ENCODE measurements at places on chromosomes 11 and 22. TPM values are rescaled to one million over a fixed set of nuclear protein-coding genes. Genes with fewer than 3 reads are reported as not detected.

The APOA4 gene
- not detected for total RNA-seq

The CYTH4 gene
- 138 TPM for total RNA-seq

The OR10A2 gene
- not detected for total RNA-seq

The IRAG1 gene
- total RNA-seq: not detected

DNA sequence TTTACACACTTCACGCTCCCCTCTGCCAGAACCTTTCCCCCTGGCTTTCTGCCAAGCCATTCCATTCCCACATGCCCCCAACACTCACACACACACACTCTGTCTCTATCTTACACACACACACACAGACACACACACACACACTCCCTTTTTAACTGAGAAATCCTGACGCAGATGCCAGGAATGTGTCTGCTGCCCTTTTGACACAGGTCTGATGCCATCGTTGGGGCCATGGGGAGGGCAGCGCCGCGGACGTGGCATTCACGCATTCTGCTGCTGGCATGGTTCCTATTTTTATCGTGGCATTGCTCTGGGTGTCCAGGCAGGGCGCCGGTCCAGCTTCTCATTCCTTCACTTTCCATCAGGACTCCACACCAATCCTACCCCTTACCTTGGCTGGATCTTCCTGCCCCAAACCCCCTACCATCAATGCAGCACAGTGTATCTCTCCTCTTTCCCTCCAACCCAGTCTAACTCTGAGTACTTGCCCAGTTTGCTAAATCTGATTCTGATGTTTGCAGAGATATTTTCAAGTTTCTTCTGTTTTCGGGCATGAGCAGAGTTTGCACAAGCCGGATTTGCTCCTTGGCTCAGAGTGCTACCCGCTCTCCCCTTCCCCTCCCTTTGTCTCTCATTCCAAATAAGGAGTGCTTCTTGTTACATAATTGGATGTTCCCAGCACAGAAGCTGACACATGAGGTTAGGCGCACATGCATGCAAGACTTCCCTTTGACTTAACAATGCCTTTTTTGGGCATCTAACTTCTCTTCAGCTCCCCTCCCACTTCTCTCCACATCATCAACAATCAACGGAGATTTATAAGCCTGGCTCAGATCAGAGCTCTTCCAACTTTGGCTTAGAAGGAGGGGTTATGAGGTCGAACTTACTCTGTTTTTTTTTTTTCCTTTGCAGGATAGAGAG is 18.8 kb downstream of the SNX19 start:
- no peak for DNase-seq

DNA sequence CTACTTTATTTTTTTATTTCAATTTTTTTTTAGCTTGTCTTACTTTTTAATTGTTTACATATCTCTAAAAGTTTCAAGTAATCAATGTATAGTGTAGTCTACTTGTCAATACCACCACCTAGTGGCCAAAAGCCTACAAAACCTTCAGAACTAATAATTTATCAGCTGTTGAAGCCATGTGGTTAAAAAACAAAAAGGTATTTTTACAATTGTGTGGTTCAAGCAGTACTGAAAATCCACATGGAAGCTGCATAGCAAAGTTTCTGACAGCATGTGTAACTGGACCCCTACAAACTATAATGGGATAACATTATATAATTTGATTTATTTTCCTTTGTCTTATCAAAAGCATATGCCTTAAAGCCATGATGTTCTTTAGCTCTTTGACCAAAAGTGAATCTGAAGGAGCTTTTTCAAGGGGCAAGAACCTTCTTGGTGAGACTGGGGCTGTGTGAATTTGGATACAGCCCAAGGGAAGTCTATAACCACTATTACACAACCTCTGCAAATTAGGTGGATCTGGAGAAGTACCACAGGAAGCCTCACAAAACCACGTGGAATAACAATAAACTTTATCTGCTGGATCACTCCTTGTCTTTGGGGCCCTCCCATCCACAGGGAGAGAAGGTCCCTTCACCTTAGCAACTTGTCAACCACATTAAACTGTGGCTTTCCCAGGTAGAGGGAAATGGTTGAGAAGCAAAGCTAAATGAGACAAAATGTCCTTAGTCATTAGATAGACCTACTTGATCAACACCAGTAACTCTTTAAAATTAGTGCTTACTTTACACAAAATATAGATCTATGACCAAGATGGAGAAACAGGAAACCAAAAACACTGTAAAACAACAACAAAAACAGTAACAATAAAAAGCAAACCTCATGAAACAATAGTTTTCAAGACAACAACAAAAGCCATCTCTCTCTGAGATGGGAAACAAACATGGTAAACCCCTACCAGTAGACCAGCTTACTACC is 9.9 kb downstream of the NARS2 start:
- peak; percentile 14 for DNase-seq

DNA sequence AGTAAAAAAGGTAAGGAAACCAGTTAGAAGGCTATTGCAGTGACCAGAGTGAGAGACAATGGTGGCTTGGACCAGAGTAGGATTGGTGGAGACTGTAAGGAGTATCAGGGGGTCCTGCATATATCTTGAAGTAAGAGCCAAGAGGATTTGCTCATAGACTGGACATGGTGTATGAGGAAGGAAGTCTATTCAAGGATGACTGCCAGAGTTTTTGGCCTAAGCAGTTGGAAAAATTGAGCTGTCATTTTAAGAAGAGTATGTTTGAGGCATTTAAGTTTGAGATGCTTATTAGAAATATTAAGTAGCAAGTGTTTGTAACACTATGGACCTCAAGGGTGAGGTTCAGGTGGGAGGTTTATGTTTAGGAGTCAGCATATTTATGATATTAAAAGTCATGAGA is 596.6 kb downstream of the METTL15 start:
- DNase-seq: no peak

GRCh38 chr11:134145715-134146114 is 76.8 kb downstream of the JAM3 start:
- DNase-seq: no peak

- no peak for DNase-seq
Measured at GRCh38 chr11:92702805-92703448, 266.5 kb upstream of the MTNR1B start.

GRCh38 chr11:17686231-17686980 is 33.0 kb upstream of the MYOD1 start:
- DNase-seq: no peak

DNA sequence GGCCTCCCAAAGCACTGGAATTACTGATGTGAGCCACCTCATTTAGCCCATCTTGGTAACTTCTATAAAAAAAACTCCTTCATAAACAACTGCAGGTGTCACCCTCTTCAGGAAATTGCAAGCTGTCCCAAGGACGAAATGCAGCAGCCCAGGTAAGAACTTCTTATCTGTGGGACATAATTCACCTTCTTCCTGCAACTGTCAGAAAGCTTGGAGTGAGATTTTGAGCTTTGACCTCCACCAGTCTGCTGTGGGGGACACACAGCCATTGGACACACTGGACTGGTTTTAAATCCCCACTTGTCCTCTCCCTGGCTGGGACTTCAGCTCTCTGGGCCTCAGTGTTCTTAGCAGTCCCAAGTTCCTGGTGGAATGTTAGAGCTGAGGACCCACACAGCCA is 368.5 kb downstream of the MN1 start:
- no peak for DNase-seq

DNA sequence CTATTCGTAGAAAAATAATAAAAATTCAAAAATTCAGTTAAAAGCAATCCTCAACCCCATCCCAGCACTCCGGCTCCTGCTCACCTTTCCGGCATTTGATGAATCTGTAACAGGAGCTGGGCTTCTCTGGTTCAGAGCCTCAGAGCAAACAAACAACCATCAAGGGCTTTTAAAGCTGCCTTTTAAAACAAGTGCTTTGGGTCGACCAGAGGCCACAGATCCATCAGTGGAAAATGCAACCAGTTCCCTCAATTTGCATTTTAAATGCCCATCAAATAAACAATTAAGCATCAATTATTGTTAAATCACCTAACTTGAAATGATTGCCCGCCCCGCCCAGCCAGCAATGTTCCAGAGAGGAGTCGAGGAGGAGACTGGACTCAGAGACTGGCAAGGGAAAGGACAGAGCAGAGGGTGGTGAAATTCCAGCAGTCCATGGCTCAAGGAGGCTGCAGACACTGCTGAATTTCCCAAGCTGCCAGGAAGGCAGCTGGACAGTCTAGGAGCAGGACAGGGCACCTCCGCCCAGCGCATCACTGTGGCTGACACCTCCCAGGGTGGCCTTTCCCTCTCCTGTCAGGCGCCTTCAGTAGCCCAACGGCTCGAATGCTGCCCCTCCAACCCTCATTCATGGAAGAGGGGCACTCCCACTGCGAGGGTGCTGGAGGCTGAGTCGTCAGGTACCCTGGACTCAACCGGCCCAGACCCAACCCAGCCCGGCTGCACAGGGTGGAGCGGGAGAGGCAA is 7.5 kb downstream of the FXYD6 start:
- no peak for DNase-seq
